ENCODE measurements at places on chromosomes 1 and 21.

GRCh38 chr1:19326748-19327065, 14.6 kb downstream of the SLC66A1 start:
- DNase-seq, result no peak

GRCh38 chr1:228204958-228205357, 2.9 kb upstream of the OBSCN start:
- peak; percentile 18 for DNase-seq

- DNase-seq, result peak; percentile 62
Measured at GRCh38 chr1:2802421-2802961, 998 bp upstream of the TTC34 start.

GRCh38 chr1:32885676-32886003, 651 bp upstream of the HPCA start:
- DNase-seq, result no peak

DNA sequence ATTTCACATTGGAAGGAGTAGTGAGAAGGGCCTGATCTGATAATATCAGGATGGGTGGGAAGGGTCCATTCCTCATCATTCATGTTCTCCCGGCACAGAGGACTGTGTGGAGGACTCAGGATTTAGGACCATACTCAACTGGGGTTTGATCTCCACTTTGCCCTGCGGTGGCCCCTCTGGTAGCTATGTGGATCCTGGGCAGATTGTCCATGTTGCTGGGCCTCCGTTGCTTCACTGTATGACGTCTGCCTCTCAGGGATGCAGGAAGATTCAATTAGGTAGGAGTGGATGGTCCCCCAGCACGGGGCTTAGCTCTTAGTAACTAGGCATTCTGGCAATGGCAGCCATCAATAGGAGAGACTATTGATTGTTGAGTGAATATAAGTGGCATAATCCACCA, 2.3 kb downstream of the ETS2 start:
- peak; percentile 82 for DNase-seq

- DNase-seq, result no peak
Measured at GRCh38 chr1:240586006-240586405, 25.9 kb downstream of the GREM2 start.

DNA sequence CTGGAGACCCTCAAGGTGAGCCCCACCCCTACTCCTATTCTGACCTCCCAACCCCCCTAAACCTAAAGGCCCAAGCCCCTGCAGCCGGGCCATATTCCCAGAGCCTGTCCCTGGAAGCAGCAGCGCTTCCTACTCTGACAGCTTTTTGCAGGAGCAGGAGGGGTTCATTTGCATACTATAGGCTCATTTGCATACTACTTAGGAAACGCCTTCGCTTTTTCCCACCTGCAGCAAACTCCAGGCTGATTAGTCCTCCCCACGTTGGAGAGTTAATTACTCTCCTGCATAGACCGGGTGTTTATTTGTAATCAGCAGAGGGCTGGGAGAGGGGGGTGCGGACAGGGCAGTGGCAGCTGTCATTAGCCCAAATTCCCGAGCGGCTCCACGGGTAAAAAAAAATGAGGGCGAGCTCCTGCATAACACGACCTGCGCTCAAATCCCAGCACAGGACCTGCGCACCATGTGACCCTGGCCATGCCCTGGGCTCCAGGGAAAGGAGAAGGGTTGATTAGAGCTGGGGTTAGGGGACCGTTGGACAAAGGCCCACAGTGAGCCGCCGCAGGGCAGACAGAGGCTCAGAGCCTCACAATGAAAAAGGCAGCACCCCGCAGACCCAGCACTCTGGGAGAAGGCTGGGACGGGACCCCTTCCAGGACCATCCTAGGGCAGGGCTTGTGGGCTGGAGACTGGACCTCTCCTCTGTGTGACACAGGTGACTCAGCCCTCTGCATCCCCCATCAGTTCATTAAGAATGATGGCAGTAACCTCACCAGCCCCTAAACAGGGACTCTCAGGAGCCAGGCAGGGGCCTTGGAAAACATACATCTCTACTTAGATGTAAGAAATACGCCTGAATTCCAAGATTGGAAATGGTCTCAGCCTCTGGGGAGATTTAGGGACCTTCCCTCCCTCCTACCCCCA, 9.9 kb upstream of the C1QA start:
- no peak for DNase-seq

GRCh38 chr1:219045246-219045645, 128.4 kb upstream of the LYPLAL1 start:
- no peak for DNase-seq

DNA sequence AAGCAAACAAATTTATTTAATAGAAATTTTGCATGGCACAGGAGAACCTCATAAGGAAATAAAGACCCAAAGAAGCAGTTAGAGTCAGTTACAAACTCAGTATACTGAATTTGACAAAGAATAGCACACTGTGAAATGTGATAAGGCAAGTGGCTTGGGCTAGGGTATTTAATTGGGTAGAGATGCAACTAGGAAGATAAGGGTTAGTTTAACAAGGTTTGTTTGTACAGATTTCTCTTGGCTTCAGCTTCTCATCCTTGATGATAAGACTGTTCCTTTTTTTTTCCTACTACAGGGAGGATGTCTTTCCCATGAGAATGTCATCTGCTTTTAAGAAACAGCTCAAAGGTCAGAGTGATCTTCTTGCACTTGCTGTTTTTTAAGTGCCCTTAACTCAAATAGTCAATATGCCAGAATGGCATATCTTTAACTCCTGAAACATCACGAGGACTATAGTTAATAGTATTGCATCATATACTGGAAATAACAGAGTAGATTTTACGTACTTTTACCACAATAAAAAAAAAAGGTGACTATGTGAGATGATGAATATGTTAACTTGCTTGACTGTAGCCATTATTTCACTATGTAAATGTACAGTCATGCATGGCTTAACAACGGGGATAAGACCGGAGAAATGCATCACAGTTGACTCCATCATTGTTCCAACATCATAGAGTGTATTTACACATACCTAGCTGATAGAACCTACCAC, 9.2 kb upstream of the TRAF3IP3 start:
- DNase-seq, result no peak

- peak; percentile 28 for DNase-seq
Measured at GRCh38 chr1:53662169-53662568, 76.8 kb downstream of the GLIS1 start.

- DNase-seq, result no peak
Measured at GRCh38 chr1:151472856-151473731, 13.8 kb upstream of the POGZ start.

- DNase-seq, result no peak
Measured at GRCh38 chr21:41427556-41427955, 1.5 kb downstream of the MX1 start.

- no peak for DNase-seq
Measured at GRCh38 chr1:18340158-18340764, 140.5 kb upstream of the KLHDC7A start.

GRCh38 chr1:231241750-231242149, 738 bp downstream of the GNPAT start:
- no peak for DNase-seq

DNA sequence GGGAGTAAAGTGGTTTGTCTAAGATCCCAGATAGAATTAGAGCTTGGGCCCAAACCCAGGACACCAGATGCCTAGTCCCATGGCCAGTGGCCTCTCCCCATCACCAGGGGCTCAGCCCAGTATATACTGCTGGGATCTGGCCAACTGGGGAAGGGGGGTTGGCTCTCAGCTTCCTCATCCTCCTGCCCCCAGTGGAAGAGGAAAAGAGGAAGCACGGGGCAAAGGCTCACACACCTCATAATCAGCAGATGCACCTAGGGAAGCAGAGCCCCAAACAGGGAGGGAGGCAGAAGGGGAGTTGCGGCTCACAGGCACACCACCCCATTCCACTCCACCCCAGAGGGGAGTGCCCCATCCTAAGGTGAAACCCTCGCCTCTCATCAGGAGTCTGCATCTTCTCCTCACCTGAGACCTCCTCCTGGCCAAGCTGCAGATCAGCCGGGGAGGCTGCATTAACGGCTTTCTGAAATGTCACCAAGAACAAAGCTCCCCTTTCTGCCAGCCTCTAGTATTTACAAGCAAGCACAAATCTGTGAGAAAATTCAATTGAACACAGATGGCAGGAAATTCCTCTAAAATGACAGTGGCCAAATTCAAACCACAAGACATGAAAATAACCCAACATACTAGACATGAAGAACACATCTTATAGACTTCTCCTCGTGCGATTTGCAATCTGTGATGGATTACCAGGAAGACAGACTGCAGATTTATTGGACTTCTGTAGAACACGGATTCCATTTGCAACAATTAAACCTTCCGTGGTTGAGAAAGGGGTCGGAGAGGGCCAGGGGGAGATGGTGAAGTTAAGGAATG, 82.8 kb downstream of the GLIS1 start:
- peak; percentile 26 for DNase-seq

- DNase-seq, result no peak
Measured at GRCh38 chr21:33432496-33432895, 29.3 kb downstream of the IFNGR2 start.

DNA sequence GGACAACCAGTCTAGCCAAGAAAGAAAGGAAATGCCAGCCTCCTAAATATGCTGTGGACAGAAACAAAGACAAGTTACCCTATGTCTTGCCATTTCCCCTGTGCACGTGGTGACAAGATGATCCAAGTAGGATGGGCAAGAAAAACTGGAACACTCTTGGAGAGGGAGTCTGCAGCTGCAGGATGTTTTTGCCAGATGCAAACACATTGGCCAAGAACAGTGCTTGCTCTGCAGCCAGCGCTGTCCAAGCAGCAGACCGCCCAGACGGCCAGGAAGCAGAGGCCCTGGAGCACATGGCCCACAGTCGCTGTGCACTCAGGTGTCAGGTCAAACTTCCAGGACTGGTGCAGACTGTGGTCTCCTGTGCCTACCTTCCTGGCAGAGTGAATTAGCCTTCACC, 189.3 kb downstream of the SLC35F3 start:
- no peak for DNase-seq

DNA sequence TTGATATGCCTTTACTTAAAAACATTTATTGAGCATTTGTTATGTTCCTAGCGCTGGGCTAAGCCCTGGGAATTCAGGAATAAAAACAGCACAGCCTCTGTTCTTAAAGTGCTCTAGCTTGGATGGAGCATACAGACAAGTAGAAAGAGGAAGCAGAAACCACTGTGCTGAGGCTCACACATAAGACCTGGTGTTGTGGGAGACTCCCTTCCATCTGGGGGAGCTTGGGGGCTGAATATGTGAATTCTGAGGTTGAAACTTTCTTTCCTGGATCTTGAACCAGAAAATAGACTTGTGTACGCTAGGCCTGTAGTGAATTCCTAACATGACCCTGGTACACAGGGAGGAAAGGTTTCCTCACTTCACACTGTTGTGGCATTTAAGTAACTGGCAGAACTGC, 209.9 kb downstream of the ZNF326 start:
- DNase-seq, result no peak

DNA sequence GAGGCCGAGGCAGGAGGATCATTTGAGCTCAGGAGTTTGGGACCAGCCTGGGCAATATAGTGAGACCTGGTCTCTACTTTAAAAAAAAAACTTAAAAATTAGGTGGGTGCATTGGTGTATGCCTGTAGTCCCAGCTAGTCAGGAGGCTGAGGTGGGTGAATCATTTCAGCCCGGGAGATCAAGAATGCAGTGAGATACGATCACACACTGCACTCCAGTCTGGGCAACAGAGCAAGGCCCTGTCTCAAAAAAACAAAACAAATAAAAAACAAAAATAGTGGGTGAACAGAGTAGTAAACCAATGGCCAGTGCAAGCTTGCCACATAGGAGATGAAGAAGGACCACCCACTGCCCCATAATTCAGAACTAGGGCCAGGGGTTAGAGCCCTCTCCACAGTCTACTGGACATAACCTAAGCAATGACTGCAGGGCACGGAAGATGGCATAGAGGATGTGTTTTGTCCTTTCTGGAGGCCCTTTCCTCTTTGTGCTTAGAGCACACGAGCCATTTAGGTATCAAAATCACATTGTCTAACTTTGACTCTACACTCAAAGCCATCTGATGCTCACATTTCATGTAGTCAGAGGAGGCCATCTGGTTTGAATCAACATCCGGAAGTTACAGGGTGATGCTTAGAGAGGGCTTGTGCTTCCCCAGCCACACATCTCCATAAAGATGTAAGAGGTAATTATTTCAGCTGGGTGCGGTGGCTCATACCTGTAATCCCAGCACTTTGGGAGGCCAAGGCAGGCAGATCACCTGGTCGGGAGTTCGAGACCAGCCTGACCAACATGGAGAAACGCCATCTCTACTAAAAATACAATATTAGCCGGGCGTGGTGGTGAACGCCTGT, 12.6 kb downstream of the CD2 start:
- no peak for DNase-seq

DNA sequence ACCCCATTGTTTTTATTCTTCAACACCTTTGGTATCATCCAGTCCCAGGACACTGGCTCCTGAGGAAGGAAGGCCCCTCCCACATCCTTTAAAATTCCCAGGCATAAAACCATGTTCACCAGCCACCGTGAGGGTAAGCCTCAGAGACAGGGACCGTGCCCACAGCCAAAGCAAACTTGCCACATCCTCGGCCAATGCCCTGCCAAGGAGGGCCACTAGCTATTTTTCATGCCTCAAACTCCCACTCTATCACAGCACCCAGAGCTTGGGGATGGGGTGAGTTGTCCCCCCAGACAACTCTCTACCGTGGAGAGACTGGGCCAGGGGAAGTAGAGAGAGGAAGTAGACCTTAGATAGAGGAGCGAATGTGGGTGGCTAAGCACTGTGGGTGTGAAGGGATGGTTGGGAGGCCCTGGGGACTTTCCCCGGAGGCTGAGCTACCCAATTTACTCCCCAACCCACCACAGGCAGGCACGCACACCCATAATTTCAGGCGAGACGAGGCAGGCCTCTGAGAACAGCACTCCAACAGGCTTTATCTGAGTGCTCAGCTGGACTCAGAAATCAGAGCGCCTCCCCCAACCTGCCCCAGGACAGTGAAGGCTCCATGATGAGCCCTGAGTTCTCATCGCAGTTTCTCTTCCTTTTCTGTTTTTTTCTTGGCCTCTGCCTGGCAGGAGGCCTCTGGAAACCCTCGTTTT, 15.9 kb upstream of the BTG2 start:
- DNase-seq, result peak; percentile 85

- DNase-seq, result no peak
Measured at GRCh38 chr1:229629261-229629660, 3.2 kb downstream of the URB2 start.

- no peak for DNase-seq
Measured at GRCh38 chr1:17924578-17924977, 169.4 kb downstream of the ACTL8 start.

- no peak for DNase-seq
Measured at GRCh38 chr1:199859491-199859933, 168.0 kb upstream of the NR5A2 start.

- DNase-seq, result no peak
Measured at GRCh38 chr1:91774520-91775203, 111.3 kb downstream of the TGFBR3 start.

- peak; percentile 84 for DNase-seq
Measured at GRCh38 chr1:58922302-58923089, 138.6 kb upstream of the JUN start.

Data from posterior vena cava (tissue), 2 donors.